ENCODE measurements at places on chromosomes 1 and 21. TPM values are rescaled to one million over a fixed set of nuclear protein-coding genes. Genes with fewer than 3 reads are reported as not detected.

MROH9 gene
- not detected for total RNA-seq

GRCh38 chr1:206693592-206693991, 8.9 kb downstream of the MAPKAPK2 start:
- H3K27me3 ChIP-seq, result no peaks in the 10 kb centered on the region
- H3K27ac ChIP-seq, result no peak overlapping the region
- no peak for DNase-seq
- H3K36me3 ChIP-seq, result no peaks in the 10 kb centered on the region
- no peak overlapping the region for H3K4me3 ChIP-seq
- 0 out of 2 replicates have a peak, but pooled peaks cover 4% of the 10 kb centered on the region for H3K4me1 ChIP-seq

CAMTA1 gene
- 72.3 TPM for total RNA-seq

DNA sequence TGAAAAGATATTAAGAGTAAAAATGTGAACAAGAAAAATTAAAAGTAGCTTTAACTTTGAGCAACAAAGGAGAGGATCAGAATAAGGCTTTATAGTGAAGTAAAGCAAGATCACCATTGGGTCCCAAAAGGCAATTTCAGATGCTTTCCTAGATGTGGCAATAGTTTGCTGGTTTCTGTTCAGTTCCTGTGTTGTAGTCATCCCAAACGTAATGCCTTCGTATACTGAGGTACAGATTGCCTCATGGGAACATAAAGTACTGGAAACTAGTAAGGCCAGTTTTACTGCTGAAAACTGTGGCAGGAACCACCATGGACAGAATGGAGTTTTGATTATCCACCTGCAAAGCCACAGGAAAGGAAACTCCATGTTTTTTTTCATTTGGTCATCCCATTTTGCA, 283.5 kb upstream of the SGIP1 start:
- no peak for DNase-seq
- H3K4me1 ChIP-seq, result no peaks in the 10 kb centered on the region
- H3K27me3 ChIP-seq, result 0 out of 2 replicates have a peak, but pooled peaks cover 4% of the 10 kb centered on the region
- no peak overlapping the region for H3K4me3 ChIP-seq
- no peaks in the 10 kb centered on the region for H3K36me3 ChIP-seq
- no peak overlapping the region for H3K27ac ChIP-seq

GRCh38 chr1:5108740-5109139, 454.3 kb downstream of the AJAP1 start:
- H3K27me3 ChIP-seq, result peaks cover 3% of the 10 kb centered on the region
- H3K36me3 ChIP-seq, result no peaks in the 10 kb centered on the region
- H3K27ac ChIP-seq, result no peak overlapping the region
- no peak for DNase-seq
- no peak overlapping the region for H3K4me3 ChIP-seq

SPRR2G gene
- total RNA-seq, result not detected

DNA sequence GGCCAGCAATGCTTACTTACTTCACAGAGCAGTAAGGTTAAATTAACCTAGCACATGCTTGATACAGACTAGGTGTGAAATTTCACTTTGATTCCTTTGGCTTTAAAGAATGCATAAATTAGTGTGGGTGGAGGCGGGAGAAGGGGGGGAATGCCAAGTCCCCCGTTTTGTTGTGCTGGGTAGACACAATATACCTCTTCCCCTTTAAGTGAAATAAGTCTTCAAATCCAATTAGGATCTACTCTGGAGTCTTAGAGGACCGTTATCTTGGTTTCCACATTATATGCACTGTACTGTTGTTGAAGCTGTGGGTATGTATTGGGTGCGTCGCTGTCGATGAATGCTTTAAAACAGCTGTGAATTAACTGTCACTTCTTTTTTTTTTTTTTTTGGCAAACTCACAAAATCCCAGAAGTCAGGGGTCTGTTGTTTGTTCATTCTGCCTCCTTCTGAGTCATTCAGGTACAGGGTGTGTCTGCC, 1.6 kb upstream of the S1PR1 start:
- H3K4me3 ChIP-seq, result peak overlapping the region; percentile 77
- peaks cover 20% of the 10 kb centered on the region for H3K4me1 ChIP-seq
- no peaks in the 10 kb centered on the region for H3K36me3 ChIP-seq
- no peak for DNase-seq

DNA sequence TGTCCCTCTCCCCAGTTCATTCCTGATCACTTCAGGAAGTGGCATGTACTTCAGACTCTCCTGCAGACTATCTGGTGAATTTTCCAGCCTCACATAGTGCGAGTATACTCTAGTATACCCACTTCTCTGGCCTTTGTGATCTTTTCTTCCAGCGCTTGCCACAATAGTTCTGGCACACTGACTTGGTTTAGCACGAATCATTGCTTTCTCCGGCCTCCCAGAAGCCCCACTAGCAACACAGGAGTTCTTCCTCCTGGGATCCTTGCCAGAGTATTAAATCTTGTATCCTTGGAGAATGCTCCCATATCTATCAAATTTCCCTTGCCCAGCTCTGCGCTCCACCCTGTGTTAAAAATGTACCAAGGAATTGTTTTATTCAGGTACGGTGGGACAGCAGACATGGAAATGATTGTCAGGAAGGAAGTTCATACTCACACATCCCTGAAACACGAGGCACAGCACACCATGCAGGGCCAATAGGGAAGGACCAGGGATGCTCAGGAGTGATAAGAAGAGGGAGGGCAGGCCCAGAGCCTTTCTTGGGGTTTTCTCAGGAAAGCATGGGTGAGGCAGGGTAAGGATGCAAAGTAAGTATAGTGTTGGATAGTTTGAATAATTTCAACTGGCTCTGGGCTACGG, 136.7 kb downstream of the ADSS2 start:
- DNase-seq, result no peak
- H3K36me3 ChIP-seq, result no peaks in the 10 kb centered on the region
- no peak overlapping the region for H3K27ac ChIP-seq
- no peak overlapping the region for H3K4me3 ChIP-seq
- H3K4me1 ChIP-seq, result no peaks in the 10 kb centered on the region
- no peaks in the 10 kb centered on the region for H3K27me3 ChIP-seq

GRCh38 chr1:15259622-15260007, 12.6 kb downstream of the FHAD1 start:
- no peaks in the 10 kb centered on the region for H3K27me3 ChIP-seq
- H3K36me3 ChIP-seq, result no peaks in the 10 kb centered on the region
- H3K27ac ChIP-seq, result no peak overlapping the region
- no peaks in the 10 kb centered on the region for H3K4me1 ChIP-seq
- DNase-seq, result no peak

Data from PC-9 (cell line).